ENCODE measurements at places on chromosomes 7 and 10. TPM values are rescaled to one million over a fixed set of nuclear protein-coding genes. Genes with fewer than 3 reads are reported as not detected.

PAPOLB gene
- 0.05 TPM for total RNA-seq

- no peak for ATAC-seq
Measured at GRCh38 chr10:91759581-91759986, 38.6 kb upstream of the TNKS2 start.

DNA sequence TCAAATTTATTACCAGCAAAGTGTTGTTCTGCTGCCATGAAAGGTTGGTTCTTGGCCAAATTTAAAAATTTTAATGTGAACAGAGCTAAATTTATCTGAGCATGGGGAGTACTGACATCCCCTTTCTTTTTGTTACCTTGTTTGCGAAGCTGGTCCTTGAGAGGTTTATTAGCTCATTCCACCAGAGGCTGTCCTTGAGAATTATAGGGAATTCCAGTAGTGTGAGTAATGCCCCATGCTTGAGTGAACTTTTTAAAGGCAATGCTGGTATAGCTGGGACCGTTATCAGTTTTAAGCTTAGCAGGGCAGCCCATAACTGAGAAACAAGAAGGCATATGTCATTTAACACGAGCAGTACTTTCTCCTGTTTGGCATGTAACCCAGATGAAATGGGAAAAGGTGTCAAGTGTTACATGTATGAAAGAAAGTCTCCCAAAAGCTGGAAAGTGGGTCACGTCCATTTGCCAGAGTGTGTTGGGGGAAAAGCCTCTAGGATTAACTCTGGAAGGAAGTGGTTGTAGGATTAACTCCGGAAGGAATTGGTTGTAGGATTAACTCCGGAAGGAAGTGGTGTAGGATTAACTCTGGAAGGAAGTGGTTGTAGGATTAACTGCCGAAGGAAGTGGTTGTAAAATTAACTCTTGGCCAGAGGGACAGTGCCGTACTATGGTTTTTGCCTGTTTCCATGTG lies 37.3 kb upstream of the AKR1C2 start:
- ATAC-seq, result no peak

GRCh38 chr10:62581351-62581750 lies 207.2 kb downstream of the ZNF365 start:
- no peak for ATAC-seq

GRCh38 chr7:13851736-13852135 lies 137.7 kb downstream of the ETV1 start:
- peak; percentile 88 for ATAC-seq

LRRD1 gene
- total RNA-seq, result 0.10 TPM

DNA sequence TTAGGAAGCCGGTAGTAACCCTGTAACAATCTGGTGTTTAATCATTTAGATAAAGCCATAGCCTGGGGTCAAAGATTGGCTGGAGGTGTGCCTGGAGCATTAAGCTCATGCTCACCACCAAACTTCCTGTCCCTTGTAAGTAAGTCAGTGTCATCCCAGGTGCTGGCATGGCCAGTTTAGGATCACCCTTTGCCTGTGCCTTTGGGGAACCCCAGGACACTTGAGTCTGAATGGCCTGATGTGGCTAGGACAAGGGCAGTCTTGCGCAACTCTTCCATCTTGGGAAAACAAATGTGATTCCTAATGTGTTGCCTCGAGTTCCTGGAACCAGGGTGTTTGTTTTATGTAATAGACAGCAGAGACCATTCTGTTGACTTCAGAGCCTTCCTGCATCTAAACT lies 154.8 kb downstream of the GRK5 start:
- no peak for ATAC-seq

GRCh38 chr7:130904792-130905191 lies 170.8 kb upstream of the KLF14 start:
- ATAC-seq, result no peak

MRC1 gene
- total RNA-seq, result not detected

DNA sequence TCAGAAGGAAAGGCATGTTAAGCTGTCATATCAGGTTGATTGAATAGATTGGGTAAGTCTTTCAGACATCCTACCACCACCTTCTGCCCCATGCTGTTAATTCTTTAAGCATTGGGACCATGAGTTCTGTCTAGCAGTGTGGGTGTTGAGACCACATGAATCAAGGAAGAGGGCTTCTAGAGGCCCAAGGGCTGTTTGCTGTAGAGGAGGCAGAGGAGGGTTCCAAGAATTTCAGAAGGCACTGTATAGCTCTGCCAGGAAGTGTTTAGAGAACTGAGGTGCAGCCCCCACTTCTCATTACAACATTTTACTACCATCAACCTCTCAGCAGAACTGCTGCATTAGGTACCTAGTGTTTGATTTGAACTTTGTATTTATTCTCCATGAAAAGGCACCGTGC lies 720.2 kb downstream of the AUTS2 start:
- ATAC-seq, result no peak

DNA sequence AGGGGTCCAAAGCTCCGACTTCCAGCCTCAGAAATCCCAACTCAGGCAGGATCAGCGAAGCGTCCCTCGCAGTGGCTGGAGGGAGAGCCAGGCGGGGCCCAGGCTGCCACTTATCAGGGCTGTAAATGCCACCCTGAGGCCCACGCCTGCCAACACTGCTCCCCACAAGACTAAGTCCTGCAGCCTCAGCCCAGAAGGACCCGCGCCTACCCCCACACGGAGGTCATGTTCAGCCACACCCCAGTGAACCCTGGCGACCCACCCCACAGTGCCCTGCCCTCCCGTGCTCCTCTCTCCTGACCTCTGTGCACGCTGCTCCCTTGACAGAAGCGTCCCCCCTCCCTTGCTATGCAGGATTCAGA lies 3.2 kb downstream of the PSMG3 start:
- no peak for ATAC-seq

GRCh38 chr10:63547628-63548360 lies 26.6 kb downstream of the REEP3 start:
- peak; percentile 55 for ATAC-seq

DNA sequence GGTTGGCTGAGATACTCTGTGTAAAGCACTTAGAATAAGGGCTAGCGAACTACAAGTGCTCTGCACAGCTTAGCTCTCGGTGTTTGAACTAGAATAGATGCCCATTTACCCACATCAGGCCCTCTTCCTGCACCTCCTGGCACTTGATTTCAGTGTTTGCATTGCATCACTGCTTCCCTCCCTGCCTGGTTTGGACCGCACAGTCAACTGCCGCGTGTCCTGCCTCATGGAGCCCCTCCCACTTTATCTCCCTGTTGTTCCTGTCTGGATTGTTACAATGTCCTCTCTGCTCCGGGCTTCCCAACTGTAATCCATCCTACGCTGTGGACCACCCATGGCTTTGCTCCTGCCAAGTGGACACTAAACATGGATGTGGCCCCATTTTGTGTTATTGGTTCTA lies 2.3 kb downstream of the FAM107B start:
- no peak for ATAC-seq

DNA sequence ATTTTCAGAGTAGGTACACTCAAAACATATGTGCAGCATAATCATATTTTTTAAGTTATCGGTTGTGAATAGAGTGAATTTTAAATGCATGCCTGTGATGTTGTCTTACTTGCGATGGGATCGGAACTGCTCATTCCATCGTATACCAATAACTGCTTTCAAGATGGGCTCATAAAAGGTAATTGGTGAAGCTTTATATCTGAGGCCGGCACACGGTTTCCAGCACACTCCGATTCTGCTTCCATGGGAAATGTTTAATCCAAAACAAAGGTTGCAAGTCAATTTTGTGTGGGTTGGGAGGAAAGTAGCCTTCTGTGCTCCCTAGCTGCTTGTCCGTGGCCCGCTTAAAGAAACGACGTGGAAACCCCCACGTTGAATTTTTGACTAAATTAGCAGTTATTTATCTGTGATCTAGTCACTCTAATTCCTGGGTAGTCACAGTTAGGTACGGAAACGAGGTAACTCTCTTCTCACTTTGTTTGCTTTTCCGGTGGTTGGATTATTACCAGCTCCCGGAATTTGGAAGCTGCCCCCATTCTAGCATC lies 10.1 kb upstream of the CELF2 start:
- ATAC-seq, result no peak

ZNF394 gene
- total RNA-seq, result 18.9 TPM

HOXA2 gene
- total RNA-seq, result 12.6 TPM

TRIL gene
- total RNA-seq, result 0.90 TPM

- no peak for ATAC-seq
Measured at GRCh38 chr7:132180481-132180880, 395.8 kb downstream of the PLXNA4 start.

ATG9B gene
- total RNA-seq, result 1.3 TPM

GPR26 gene
- total RNA-seq, result 0.16 TPM

TIMM23B gene
- 21.2 TPM for total RNA-seq

GRB10 gene
- total RNA-seq, result 11.6 TPM

GRCh38 chr7:147774461-147774860 lies 816.1 kb upstream of the C7orf33 start:
- no peak for ATAC-seq

GPC2 gene
- total RNA-seq, result 103 TPM

- ATAC-seq, result no peak
Measured at GRCh38 chr7:94047956-94048355, 43.8 kb upstream of the BET1 start.

GRCh38 chr7:133629701-133630100 lies 376.8 kb downstream of the EXOC4 start:
- ATAC-seq, result no peak

DNA sequence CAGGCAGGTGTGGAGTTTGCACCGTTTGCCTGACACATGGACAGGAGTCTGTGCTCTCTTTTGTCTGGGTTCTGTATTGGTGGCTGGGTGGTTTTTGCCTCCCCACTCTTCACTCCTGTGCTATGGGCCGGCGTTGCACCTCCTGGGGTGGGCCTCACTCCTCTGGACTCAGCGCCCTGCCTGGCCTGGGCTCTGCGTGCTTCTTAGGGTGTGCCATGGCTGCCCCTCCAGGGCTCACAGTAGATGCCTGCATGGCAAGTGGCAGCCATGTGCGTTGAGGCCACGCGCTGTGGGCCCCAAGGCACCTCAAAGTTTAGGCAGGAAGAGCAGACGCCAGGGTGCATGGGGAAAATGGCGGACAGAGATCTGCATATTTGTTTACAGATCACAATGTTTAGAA lies 319.8 kb downstream of the ADARB2 start:
- no peak for ATAC-seq

DNA sequence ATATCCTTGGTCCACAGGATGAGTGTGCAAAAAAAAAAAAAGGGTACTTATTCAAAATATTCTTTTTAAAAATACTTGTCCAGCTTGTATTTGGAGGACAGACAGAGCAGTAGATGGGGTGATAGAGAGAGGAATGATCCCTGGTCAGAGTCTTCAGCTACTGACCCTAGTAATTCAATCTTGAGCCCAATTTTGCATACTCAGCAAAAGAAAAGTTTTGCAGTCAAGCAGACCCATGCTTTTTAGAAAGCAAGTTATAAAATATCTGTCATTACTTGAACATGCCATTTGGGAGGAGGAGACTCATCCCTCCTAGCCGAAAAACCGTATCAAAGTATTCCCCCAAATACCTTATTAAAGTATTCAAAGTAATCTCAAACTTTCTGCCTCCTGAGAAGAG lies 585.0 kb downstream of the KCNMA1 start:
- no peak for ATAC-seq

GRCh38 chr10:824946-825345 lies 106.6 kb downstream of the LARP4B start:
- ATAC-seq, result no peak

- no peak for ATAC-seq
Measured at GRCh38 chr7:41571573-41571972, 131.3 kb downstream of the INHBA start.
